ACHN (cell line): ENCODE measurements at places on chromosomes 6 and 20.

GRCh38 chr6:97195117-97195516, 87.9 kb downstream of the MMS22L start:
- no peak for DNase-seq

DNA sequence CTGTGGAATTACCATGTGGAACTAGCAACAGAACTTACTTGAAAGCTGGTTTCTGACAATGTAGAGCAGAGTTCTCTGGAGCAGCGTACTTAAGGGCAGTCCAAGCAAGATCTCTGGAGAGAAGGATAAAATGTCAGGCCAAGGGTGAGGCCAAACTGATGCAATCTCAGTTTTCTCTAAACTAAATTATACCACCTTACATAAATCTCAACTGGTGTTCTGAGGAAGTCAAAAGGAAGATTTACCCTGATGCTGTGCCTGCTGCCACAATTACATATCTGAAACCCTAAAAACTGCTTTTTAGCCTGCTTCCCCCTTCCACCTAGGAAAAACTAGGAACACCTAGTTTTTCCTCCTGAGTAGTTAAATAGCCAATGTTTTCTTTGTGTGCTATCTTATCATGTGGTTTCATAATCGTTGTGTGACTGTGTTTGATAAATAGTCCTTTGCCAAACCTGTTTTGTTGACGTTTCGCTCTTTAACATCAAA, 28.1 kb downstream of the NCOA7 start:
- no peak for DNase-seq

DNA sequence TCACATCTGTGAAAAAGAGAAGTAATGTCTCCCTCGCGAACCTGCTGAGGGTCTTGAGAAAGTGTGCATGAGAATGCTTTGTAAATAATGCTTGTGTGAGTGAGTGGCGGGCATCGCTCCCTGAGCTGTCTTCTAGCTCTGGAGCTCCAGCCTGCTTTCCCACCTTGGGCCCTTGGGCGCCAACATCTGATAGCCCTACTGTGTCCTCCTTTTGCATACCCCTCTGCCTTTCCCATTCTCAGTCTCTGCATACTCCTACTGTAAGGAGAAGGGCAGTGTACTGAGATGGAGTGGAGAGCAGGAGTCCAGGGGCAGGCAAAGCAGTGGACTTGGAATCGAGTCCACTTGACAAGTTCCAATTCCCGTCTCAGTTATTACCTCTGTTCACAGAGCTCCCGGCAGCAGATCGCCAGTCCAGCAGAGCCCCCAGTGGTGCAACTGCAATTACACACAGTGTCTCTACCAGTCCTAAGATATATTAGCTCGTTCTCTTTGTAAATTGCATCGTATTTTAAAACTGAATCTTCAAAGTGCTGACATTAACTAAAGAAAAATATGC, 847 bp upstream of the NCR2 start:
- DNase-seq, result no peak

DNA sequence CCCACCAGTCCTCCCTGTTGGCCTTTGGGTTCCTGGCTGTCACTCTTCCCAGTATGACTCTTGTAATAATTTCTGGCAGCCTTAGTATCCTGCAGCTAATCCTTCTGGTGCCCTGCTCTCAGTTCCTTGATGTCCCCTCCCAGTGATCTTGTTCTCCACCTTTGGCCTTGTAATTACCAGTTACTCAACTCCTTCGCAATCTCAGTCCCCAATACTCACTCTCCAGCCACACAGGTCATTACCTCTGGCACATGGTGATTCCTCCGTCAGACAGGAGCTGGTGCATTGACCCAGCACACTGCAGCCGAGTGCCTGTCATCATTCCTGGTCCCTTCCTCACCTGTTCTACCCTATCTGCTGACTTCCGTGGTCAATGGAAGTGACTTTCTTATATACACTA, 101.4 kb downstream of the FAM120B start:
- no peak for DNase-seq

GRCh38 chr20:64226686-64227580, 28.6 kb upstream of the PCMTD2 start:
- no peak for DNase-seq

DNA sequence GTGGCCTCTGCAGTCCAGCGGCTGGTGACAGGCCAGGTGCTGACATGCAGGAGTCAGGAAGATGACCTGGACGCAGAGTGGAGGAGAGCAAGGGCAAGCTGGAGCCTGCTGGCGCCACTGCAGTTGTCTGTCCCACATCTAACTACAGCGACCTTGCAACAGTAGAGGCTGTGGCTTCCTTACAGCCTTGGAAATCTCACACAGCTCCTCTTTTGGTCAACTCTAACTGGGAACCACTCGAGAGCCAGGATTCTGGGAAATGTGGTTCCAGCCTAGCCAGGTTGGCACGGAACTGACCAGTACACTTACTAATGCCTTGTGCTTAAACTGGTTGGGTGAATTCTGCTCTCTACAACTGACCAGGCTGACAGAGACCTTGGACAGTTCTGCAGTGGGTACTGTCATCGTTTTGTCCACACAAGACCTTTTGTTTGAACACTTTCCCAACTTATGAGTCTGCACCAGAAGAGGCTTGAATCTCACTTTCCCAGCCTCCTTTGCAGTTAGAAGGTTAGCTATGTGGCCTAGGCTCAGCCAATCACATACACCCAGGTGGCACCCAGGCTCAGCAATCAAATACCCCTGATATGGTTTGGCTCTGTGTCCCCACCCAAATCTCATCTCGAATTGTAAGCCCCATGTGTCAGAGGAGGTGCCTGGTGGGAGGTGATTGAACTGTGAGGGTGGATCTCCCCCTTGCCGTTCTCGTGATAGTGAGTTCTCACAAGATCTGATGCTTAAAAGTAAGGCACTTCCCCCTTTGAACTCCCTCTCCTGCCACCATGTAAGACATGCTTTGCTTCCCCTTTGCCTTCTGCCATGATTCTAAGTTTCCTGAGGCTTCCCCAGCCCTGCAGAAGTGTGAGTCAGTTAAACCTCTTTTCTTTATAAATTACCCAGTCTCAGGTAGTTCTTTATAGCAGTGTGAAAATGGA, 153.5 kb downstream of the ZMYND8 start:
- no peak for DNase-seq

- no peak for DNase-seq
Measured at GRCh38 chr6:32371229-32371628, 474 bp downstream of the TSBP1 start.

DNA sequence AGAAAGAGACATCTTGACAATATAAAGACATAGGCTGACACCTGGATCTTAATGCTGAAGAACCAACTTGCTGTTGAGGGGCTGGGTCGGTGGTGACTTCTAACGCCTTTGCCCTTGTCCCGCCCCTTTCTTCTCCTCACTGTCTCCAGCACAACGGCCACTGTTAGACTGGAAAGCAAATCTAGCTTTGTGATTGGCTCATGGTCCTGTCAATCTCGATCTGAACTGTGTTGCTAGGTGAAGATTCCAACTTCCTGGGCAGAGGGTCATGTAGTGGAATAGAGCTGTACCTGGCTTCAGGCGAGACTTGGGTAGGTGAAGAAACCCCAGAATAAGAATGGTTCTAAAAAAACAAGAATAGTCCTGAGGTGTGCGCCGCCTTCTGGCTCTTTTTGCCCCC, at the start of gene PGK2:
Gene PGK2 (minus strand): TSS at position 110 of the 400 bp plus-strand sequence. CDS start 98 bp downstream, at position 12.
- no peak for DNase-seq

DNA sequence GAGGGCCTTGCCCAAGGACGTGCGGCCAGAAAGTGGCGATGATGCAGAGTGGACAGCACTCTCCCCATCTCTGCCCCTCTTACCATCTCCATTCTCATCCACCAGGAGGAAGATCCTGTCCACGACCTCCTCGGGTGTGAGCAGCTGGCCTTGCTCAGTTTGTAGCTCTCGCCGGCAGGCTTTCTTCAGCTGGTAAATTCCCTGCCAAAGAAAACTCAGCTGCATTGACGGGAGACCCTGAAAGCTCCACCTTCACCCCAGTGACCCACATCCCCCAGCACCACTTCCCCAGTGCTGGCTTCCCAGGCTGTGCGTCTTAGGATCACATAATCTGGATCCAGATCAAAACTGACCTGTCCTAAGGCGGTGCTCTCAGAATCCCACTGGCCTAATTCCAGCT, 9.2 kb downstream of the GUCA1B start:
- no peak for DNase-seq
